ENCODE measurements at places on chromosomes 7 and 10.

- DNase-seq: no peak
Measured at GRCh38 chr10:58696736-58697135, 184.1 kb downstream of the BICC1 start.

DNA sequence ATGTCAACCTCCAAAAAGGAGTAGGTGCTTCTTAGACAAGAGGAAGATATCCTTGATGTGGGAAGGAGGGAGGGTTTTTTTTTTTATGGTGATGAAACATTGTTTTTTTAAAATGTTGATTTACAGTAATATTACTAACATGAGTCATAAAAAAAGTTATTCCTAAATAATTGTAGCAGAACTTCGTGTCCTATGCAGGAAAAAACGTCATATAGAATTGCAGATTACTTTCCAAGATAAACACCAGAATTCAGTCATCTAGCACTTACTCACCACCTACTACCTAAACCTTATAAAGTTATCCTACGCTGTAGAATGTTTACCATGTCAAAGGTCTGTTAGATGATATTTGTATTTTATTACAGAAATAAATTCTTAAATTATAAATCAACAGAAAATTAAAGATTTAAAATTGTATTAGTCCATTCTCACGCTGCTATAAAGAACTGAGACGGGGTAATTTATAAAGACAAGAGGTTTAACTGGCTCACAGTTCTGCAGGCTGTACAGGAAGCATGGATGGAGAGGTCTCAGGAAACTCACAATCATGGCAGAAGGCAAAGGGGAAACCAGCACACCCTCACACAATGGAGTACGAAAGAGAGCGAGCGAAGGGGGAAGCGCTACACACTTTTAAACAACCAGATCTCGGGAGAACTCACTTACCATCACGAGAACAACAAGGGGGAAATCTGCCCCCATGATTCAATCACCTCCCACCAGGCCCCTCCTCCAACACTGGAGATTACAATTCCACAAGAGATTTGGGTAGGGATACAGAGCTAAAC, 105.2 kb upstream of the NEBL start:
- no peak for DNase-seq

DNA sequence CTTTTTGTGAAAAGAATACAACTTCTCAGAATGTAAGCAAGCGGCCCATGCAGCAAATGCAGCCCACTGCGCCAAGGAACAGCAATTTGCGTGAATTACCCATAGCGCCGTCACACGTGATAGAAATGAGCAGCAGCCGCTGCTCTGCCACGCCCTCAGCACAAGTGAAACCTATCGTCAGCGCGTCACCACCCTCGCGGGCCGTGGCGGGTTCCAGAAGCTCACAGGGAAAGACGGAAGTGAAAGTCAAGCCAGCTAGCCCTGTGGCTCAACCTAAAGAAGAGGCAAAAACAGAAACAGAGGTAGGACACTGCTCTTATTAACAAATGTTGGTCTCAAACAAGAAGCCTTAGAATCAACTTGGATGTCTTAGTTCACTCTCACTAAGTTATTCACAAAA, 70.5 kb downstream of the SHH start:
- no peak for DNase-seq

- DNase-seq: no peak
Measured at GRCh38 chr7:148898845-148899484, 14.9 kb upstream of the EZH2 start.

- DNase-seq: no peak
Measured at GRCh38 chr7:2807845-2808772, 36.0 kb downstream of the GNA12 start.

DNA sequence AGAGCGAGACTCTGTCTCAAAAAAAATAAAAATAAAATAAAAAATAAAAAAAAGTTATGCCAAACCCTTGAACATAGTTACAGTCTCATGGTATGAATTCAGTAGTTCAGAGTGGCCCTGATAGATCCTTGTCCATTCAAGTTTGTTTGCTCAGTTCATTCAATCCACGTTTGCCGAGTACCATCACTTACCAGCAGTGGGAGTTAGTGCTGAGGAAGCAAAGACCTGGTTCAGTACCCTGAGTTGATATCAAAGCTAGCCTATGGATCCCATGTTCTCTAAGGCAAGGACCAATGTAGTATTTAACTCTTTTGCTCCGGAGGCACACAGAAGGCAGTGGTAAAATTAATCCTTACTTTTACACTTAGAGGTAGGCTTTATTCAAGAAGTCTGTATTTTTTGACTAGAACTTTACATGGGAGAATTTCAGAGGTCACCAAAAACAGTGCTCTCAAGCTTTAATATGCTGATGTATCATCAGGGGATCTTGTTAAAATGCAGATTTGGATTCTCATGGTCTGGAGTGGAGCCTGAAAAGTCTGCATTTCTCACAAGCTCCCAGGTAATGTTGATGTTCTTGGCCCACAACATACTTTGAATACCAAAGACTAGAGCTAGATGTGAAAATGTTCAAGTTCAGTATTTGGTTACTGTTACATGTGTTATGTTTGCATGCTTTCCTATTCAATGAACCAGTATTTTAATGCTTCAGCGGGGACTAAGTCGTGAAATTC, 38.1 kb upstream of the HBP1 start:
- no peak for DNase-seq

DNA sequence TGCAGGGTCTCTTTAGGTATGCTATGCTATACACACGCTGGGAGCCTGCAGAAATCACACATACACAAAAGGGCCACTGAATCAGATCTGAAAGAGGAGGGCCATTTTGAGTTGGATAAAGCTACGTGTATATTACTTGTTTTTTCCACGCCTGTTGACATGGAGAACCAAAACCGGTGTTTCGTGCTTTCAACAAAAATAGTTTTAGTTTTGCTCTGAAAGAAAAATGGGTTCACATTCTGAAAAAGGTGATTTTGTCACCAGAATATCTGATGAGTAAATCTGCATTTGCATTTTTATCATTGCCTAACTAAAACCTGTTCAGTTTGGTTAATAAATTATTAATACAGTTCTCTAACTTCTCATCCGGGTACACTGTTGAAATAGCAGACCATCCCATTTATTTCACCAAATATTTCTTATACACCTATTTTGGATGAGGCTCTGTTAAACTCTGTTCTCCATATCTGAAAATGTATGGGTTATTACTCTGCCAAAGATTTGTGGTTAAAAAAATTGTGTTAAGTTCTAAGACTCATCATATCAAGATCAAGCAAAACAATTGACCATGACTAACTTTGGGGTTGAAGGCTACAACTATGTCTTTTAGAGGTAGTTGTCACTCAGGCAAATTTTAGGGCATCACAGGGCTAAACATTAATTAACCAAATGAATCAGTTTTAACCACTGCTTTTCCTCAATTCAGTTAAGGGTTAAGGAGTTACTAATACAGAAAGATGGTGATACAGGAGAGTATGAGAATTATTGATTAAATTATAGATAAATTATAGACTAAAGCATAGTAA, 101.2 kb upstream of the RPA3 start:
- no peak for DNase-seq

DNA sequence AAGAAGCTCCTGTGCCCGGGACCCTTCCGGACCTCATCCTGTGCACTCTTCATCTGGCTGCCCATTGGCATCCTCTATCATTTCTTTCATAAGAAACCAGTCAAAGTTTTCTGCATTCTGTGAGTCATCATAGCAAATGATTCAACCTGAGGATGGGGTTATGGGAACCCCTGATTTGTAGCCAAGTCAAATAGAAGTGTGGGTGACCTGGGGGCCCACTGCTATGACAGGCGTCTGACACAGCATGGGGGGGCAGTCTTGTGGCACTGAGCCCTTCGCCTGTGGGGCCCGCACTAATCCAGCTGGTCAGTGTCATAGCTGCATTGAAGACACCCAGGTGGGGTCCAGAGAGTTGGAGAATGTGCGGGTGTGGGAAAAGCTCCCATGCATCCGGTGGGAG, 230.4 kb downstream of the USP6NL start:
- DNase-seq: no peak

- no peak for DNase-seq
Measured at GRCh38 chr10:28359334-28359733, 56.5 kb upstream of the MPP7 start.

DNA sequence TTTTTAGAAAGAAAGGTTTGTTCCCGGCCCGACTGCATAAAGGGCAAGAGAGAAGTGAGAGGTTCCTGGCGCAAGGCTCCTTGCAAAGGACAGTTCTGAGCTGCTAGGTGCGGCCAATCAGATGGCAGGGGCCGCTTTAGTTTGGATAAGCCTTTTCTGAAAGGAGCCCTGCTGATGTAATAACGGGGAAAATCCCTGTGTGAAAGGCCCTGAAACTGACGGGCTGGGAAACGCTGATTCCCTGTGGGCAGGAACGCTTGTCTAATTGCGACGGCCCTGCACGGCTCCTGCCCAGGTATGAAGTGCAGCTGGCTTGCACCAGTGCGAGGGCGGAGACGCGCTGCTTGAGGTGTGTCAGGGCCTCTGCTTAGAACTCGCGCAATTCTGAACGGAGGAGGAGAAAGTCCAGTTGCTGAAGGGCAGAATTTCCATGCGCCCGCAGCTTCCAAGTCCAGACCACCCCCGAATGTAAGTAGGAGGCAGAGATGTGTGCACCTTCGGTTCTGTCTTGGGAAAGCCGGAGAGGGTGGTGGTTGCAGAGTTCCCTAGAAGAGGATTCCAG, 30.5 kb downstream of the TACC2 start:
- DNase-seq: no peak

DNA sequence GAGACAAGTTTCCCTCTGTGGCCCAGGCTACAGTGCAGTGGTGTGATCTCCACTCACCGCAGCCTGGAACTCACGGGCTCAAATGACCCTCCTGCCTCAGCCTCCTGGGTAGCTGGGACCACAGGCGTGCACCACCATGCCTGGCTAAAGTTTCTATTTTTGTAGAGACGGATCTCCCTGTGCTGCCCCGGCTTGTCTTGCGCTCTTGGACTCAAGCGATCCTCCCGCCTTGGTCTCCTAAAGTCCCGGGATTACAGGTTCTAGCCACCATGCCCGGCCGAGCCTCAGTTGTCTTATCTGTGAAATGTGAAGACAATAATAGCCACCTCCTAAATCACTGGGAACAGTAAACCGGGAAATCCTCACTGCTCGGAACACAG, 88.1 kb downstream of the FOXL3 start:
- no peak for DNase-seq

- DNase-seq: no peak
Measured at GRCh38 chr7:24715171-24715570, 42.1 kb downstream of the GSDME start.

GRCh38 chr10:34985823-34986222, 104.3 kb downstream of the CUL2 start:
- no peak for DNase-seq

- DNase-seq: no peak
Measured at GRCh38 chr7:91181949-91182348, 82.3 kb upstream of the FZD1 start.

Data from stimulated activated CD4-positive, alpha-beta T cell treated with anti-CD3 and anti-CD28 coated beads, Interleukin-2, amount 100 ng/mL, for 24 hours (primary cell).